CD4-positive, alpha-beta T cell treated with Interferon gamma for 1 hour (primary cell): ENCODE measurements at places on chromosomes 1 and 21.

- DNase-seq: no peak
These were observed 133.7 kb downstream of the RUNX1 start for GRCh38 chr21:34915364-34915841.

DNA sequence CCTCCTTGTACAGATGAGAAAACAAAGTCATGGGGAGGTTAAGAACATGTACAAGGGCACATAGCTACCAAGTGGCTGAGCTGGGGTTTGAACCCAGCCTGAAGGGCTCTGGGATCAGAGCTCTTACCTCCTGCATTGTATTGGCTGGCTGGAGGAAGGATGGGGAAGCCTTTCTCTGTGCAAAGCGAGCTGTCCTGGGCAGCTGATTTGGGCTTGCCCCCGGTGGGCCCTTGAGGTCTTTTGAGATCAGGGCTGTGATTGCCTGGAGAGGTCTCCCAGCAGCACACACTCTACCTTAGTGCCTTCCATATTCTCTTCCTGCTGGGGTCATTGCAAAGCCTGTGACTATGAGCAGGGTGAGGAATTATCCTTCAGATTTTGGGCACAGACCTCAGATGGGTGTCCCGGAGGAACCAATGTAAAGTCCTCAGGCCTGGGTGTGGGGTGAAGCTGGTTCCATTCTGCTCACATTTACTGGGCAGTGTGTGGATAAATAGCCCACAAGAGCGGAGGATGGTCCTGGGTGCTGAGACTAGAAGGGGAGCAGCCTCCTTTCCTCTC, 53.3 kb upstream of the EPS8L3 start:
- no peak for DNase-seq

- DNase-seq: no peak
These were observed 43.2 kb downstream of the HENMT1 start for GRCh38 chr1:108617724-108618056.

DNA sequence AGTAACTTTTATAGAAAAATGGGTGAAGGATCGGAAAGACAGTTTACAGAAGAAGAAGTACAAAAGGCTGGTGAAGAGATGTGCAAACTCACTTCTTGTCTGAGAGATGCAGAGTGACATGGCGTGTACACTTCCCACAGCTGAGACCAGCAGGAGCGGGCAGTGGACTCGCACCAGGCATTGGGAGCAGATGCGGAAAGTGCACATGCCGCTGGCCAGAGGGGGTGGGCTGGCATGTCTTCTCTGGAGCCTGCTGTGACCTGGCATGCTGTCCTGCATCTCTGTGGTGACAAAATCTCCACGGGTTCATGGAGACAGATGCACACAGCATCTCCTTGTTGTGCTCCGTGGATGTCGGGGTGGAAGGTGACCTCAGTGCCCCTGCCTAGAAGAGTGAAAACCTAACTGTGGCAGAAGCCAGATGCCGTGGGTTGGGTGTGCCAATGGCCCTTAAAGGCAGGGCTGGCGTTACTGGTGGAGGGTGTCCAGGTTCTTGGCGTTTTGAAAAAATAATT, 128.6 kb upstream of the COL6A1 start:
- no peak for DNase-seq

GRCh38 chr1:188670837-188671236, 1806.8 kb downstream of the BRINP3 start:
- DNase-seq: no peak

GRCh38 chr1:239539812-239540211, 153.4 kb downstream of the CHRM3 start:
- no peak for DNase-seq

- DNase-seq: no peak
These were observed 26.3 kb downstream of the STK40 start for GRCh38 chr1:36359383-36359782.

- no peak for DNase-seq
These were observed 2.4 kb upstream of the COL6A1 start for GRCh38 chr21:45979141-45979631.

- no peak for DNase-seq
These were observed 80.4 kb downstream of the KCND3 start for GRCh38 chr1:111909030-111909429.

DNA sequence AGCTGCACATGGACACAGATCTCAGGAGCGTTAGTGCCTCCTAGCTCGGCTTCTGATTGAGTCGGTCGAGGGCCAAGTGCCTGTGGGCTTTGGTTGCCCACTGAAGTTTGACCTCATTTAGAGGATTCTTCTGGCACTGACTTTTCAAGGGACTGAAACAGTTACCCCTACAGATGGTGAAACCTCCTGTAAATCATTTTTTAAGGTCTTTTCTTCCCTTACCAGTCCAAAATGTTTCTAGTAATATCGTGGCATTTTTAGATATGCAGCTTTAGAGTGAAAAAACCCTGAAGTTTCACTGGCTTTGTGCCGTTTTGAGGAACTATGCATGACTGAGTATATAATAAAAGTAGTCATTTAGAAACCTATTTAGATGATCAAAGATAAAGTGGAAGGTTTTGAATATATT, 34.7 kb upstream of the L1TD1 start:
- DNase-seq: no peak

GRCh38 chr1:204584699-204585372, 68.6 kb downstream of the MDM4 start:
- peak; percentile 13 for DNase-seq

DNA sequence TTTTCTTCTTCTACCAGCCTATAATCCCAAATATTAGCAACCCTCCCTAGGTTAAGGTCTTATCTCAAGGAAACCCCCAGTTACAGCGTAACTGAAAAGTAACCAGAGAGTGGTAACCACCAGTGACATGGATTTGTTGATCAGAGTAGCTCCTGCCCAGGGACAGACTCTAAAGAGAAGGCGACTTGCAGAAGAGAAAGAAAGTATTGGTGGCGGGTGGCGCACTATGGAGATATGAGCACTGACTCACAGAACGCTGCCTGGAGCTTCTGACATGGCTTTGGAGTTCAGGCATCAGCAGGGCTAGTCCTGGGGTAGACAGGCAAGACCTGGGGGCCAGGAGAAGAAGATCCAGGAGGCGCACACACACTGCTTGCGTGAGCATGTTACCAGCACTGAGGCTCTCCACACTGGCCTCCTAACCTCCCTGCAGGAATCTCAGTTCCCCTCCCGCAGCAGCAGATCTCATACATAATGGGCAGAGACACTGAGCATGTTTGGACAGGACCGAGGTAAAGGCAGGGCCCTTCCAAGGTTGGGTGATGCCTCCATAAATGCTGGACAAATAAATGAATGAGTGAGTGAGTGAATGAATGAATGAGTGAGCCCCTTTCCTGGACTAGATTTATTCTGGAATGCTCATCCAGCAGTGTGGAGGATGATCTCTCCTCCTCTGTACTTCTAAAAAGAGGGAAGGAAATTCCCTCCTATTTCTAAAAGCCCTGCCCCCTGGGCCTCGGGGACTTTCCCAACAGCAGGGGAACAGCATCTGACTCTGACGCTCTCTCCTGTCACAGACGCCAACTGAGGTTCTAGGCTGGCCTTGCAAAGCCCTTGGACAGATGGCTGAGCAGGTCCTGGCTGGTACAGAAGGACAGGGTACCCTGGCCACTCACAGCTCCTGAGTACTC, 175.5 kb downstream of the CLIC6 start:
- peak; percentile 33 for DNase-seq

DNA sequence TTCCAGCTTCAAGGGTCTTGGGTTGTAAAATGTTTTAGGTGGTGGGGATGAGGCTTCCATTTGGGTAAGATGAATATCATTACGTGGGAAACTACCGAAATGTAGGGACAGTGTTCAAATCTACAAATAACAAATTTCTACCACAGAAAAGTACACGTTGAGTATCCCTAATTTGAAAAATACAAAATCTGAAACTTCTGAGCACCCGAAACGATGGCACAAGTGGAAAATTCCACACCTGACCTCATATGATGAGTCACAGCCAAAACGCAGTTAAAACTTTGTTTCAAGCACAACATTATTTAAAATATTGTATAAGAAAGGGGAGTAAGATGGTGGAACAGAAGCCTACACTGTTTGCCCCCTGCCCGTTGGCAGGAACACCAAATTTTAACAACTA, 8.8 kb upstream of the HENMT1 start:
- DNase-seq: no peak

DNA sequence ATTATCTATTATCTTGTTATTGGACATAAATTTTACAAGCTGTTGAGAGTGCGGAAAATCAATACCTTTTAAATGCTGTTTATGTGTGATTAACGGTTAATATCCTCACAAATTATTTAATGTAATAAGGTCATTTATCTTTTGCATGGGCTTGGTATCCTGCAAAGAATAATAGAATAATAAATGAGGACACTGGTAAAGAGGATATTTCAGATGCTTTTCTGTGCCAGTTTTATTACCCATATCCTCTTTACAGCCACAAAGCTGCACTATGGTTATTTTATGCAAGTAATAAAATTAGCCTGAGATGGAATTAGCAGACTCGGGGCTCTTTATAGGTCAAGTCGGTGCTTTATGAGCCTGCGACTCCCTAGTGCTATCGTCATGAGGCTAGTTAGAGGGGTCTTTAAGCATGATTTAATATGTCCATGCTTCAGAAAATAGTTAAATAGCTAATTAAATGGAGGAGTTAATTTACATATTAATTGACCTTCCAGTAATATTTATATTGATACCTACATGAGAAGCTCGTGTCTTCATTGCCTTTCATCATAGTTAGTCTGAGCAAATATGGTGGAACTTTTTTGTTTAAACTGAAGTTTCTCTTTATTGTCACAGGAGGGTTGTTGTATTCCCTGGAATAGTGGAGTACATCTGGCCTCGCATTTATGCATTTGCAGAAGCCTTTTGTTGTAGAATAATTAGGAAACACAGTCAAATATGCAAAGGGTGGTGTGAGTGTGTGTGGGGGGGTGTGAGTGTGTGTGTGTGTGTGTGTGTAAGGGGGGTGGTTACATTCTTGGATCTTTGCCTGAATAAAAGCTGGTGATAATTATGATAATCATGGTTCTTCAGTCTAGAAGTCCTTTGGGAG, 120.3 kb downstream of the ATG4C start:
- DNase-seq: no peak

- no peak for DNase-seq
These were observed 81.1 kb upstream of the ATP1B1 start for GRCh38 chr1:169025412-169025811.

GRCh38 chr1:55081188-55081904, 42.0 kb downstream of the PCSK9 start:
- DNase-seq: no peak

GRCh38 chr1:94953746-94954145, 26.8 kb upstream of the CNN3 start:
- no peak for DNase-seq

- DNase-seq: no peak
These were observed 63.9 kb upstream of the HSD17B7 start for GRCh38 chr1:162726555-162726954.

DNA sequence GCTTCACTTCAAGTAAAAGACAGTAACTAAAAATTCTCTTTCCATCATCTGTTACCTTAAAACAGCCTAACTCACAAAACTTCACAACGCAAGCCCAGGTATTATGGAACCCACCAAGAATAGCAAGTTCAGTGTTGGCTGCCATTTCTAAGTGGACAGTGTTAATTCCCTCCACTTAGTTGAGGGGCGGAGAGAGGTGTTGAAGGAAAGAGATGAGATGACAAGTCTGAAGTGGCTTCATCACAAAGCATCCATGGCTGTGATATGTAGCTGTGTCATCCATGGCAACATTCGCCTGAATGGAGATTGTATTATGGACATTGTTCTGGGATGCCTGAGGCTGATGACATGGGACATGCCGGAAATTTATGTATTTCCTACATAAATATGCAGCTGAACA, 101.8 kb downstream of the SIM2 start:
- no peak for DNase-seq

DNA sequence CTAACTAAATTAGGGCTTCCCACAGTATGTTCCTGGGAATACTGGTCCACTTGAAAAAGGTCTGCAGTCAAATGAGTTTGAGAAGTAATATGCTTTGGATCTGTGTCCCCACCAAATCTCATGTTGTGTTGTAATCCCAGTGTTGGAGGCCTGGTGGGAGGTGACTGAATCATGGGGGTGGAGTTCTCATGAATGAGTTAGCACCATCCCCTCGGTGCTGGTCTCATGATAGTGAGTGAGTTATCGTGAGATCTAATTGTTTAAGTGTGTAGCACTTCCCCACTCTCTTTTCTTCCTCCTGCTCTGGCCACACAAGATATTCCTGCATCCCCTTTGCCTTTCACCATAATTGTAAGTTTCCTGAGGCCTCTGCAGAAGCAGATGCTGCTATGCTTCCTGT, 16.9 kb upstream of the DMRTB1 start:
- DNase-seq: no peak

DNA sequence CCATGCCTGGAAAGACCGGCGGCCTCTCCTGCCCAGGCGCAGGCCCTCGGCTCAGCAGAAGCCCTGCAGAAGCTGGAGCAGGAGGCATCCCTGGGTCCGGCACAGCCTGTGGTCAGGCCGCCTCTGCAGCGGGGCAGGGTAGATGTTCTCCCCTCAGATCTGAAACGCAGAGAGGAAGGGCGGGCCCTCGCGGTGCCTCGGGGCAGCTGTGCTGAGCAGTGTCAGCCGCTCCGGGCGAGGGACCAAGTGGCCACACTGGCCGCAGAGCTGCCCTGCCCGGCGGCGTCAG, 175.3 kb upstream of the ARHGEF16 start:
- DNase-seq: no peak

DNA sequence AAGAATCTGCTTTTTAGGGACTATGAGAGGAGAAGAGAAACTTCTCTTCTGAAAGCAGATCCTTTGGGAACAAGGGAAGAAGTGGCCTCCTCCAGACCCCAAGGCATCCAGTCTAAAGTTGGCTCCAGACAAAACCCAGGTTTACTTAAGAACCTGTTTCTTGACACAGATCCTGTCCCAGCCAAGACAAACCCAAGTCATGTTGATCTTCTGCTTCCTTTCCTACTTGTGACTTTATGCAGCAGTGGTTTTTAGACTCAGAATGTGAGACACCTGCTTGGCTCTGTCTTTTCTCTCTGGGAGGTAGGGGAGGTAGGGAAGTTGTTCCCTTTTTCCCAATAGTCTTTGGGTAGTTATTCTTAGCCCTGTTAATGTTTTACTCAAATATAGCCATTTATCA, 38.3 kb downstream of the ELAPOR1 start:
- no peak for DNase-seq

DNA sequence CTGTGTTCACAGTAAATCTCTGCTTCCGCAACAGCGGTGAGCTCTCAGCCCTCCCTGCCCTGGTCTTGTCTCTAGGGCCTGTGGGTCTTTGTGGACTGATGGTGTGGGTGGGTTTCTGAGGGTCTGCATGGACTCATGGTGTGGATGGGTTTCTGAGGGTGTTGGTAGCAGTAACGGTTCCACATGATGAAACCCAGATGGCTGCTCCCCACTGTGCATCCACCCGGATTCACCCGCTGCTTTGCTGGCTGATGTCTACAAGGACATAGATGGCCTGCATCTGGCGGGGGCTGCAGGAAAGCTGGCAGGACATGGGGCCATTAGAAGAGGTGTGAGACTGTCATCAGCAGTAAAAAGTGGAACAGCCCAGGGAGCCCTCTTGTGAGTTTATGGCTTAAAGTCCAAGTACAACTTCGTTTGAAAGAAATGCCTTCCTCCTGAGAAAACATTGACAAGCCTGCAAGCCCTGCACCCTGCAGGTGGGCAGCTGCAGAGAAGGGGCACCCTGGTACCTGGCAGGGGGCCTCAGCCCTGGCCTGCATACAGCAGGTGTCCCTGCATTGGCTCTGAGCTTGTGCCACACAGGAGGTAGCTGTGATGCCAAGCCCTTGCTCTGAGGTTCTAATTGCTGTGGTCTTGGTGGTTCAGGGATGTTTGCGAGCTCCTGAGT, 156.9 kb upstream of the COL6A1 start:
- no peak for DNase-seq
